HCT116 (cell line): ENCODE measurements at places on chromosomes 3 and 15.

DNA sequence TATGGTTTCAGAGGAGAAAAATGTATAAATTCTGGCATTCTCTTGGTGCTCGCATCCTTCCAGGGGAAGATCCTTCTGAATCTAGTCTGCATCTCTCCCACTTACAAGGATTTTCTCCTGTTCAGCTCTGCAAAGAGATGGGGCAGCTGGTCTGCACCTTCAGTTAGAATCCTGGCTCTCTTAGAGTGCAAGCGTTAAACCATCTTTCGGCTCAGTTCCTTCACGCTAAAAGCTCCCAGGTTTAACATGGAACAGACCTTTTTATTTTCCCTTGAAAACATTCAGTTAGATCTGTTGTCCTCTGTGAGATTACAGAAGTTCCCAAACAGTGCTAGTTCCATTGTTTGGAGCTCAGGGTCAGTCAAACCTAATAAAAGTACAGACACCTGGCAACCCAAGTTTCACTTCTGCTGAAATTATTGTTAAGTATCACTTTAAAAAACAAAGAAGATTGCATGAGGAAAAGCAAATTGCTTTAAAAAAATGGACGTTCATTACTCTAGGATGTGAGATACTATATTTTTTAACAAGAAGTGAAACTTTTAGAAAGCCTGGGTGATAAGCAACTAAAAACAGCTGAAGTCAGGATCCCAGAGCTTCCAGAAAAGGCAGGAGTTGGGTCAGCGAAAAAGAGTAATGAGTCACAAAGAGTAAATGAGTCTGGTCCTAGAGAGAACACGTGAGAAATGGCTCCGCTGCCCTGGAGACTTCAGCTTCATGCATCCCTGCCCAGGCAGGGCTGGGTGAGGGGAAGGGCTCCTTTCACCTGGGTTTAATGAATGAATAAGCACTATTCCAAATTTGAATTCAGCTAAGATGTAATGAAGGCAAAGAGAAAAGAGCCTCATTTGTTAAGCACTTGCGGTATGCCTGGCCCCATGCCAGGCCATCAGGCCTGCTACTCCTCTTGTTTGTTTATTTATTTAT lies 63.3 kb downstream of the ABTB1 start:
- DNase-seq = no peak

GRCh38 chr3:99638167-99638948 lies at the start of gene COL8A1:
Gene COL8A1, plus strand, starts transcription at chr3:99638594. Its CDS starts 152,089 bp downstream, at chr3:99790683.
- DNase-seq = no peak

DNA sequence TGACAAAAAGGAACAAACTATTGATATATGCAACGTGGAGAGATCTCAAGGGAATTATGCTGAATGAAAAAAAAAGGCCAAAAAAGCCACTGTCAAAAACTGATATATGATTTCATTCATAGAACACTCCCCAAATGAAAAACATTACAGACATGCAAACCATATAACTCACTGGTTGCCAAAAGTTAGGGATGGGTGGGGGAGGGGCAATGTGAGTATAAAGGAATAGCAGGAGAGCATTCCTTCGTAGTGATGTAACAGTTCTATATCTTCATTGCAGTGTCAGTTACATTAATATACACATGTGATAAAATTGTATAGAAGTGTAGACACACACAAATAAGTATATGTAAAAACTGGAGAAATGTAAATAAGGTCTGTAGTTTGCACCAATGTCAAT lies 12.2 kb downstream of the GBE1 start:
- no peak for DNase-seq

DNA sequence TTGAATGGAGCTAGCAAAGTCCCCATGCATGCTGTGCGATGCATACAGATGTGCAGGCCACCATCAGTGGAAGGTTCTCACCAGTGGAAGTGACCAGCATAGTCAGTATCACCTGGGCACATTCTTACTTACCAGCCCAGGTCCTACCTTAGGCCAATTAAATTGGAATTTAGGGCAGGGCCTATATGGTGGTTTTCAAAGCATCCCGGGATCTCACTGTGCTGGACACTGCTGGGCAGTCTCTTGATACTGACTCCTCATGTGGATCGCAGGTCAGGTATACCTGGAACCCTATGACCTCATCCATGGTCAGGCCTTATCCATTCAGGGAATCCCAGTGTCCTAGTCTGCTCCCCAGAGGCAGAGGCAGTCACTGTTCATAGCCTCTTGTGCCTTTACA lies 336.6 kb upstream of the NR2E3 start:
- no peak for DNase-seq

GRCh38 chr15:40937762-40938535 lies 8.8 kb downstream of the DLL4 start:
- DNase-seq = peak; percentile 64
